ENCODE measurements at places on chromosomes 7 and 10. TPM values are rescaled to one million over a fixed set of nuclear protein-coding genes. Genes with fewer than 3 reads are reported as not detected.

The ADGRA1 gene
- 3.1 TPM for total RNA-seq

The PAPOLB gene
- 0.11 TPM for total RNA-seq

The STEAP4 gene
- total RNA-seq, result 297 TPM

GRCh38 chr10:129631006-129631405 lies 164.0 kb downstream of the MGMT start:
- no peak for DNase-seq
- H3K4me1 ChIP-seq, result no peaks in the 10 kb centered on the region
- no peaks in the 10 kb centered on the region for H3K27me3 ChIP-seq
- H3K27ac ChIP-seq, result no peak overlapping the region

GRCh38 chr10:88186335-88186734 lies 322.9 kb downstream of the PTEN start:
- peak overlapping the region; percentile 19 for H3K27ac ChIP-seq
- H3K4me1 ChIP-seq, result no peaks in the 10 kb centered on the region
- H3K4me3 ChIP-seq, result no peak overlapping the region
- no peaks in the 10 kb centered on the region for H3K36me3 ChIP-seq
- no peaks in the 10 kb centered on the region for H3K27me3 ChIP-seq

GRCh38 chr10:107687701-107688100 lies 523.2 kb upstream of the SORCS1 start:
- H3K36me3 ChIP-seq, result no peaks in the 10 kb centered on the region
- H3K27me3 ChIP-seq, result no peaks in the 10 kb centered on the region
- H3K27ac ChIP-seq, result no peak overlapping the region
- no peak overlapping the region for H3K4me3 ChIP-seq
- no peaks in the 10 kb centered on the region for H3K4me1 ChIP-seq

DNA sequence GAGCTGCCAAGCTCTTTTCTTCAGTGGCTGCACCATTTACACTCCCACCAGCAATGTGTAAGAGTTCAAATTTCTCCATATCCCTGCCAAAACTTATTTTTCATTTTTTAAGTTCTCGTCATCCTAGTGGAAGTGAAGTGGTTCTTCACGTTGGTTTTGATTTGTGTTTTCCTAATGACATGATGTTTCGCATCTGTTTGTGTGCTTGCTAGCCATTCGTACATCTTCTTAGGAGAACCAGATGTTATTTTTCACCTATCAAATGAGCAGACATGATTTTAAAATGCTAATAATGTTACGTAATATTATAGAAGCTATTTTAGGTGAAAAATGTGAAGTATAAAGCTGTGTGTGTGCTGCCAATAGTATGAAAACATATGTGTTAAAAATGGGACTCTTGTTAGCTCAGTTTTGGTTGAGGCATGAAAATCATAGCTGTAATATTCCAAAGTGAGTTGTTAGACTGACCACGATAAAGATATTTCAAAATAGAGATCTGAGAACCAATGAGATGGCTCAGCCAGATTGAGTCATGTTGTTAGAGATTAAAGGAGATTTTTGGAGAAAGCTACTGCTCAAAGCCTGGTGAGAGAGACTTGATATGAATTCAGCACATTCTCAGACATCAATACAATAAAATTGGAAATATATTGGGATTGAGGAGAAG lies 25.9 kb upstream of the GALNT11 start:
- no peaks in the 10 kb centered on the region for H3K36me3 ChIP-seq
- H3K4me1 ChIP-seq, result no peaks in the 10 kb centered on the region
- no peak overlapping the region for H3K4me3 ChIP-seq
- no peak for DNase-seq
- no peak overlapping the region for H3K27ac ChIP-seq
- no peaks in the 10 kb centered on the region for H3K27me3 ChIP-seq

DNA sequence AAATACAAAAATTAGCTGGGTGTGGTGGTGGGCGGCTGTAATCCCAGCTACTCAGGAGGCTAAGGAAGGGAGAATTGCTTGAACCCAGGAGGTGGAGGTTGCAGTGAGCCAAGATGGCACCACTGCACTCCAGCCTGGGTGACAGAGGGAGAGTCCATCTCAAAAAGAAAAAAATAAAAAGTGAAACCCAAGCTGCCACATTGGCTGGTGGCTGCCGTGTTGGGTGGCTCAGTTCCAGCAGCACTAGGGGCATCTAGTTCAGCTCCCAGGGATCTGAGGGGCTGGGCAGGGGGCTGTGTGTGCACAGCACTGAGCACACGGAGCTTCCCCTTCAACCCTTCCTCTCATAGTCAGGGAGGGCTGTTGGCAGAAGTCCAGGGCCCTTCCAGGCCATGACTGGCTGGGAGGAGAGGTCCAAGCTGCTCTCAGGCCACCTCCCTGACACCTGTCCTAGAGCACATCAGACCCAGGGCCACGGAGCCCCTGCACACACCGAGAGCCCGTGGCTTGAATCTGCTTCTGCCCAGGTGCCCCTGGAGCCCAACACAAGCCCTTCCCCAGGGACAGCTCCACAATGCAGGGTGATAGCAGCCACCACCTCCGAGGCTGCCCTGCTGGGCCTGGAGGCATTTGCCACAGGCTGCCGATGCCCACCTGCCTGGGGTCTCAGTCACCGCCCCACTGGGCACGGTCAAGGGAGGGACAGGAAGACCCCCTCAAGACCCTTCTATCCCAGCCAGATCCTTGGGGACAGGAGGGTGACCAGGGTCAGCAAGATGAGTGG lies 47.3 kb downstream of the YKT6 start:
- H3K27me3 ChIP-seq, result no peaks in the 10 kb centered on the region
- no peak overlapping the region for H3K27ac ChIP-seq
- H3K36me3 ChIP-seq, result no peaks in the 10 kb centered on the region
- no peaks in the 10 kb centered on the region for H3K4me1 ChIP-seq
- no peak for DNase-seq

The CCDC146 gene
- total RNA-seq, result 6.9 TPM

- no peaks in the 10 kb centered on the region for H3K36me3 ChIP-seq
- H3K27me3 ChIP-seq, result no peaks in the 10 kb centered on the region
- no peak for DNase-seq
- H3K27ac ChIP-seq, result no peak overlapping the region
Measured at GRCh38 chr10:14086596-14086995, 244.1 kb downstream of the FRMD4A start.

DNA sequence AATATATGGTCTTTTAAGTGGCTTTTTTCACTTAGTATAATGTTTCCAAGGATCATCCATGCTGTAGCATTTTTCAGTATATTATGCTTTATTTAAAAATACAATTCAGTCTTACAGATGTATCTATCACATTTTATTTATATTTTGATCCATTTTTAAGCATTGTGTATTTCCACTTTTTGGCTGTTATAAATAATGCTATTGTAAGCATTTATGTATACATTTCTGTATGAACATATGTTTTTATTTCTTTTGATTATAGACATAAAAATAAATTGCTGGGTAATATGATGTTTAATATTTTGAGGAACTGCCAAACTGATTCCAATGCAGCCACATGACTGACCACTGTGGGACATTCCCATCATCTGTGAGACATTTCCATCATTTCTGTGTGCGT lies 1662.0 kb downstream of the REEP3 start:
- H3K27me3 ChIP-seq, result no peaks in the 10 kb centered on the region
- no peak overlapping the region for H3K27ac ChIP-seq
- no peak for DNase-seq
- no peaks in the 10 kb centered on the region for H3K36me3 ChIP-seq
- no peaks in the 10 kb centered on the region for H3K4me1 ChIP-seq

- no peak for DNase-seq
- H3K27me3 ChIP-seq, result no peaks in the 10 kb centered on the region
- H3K27ac ChIP-seq, result no peak overlapping the region
- H3K4me1 ChIP-seq, result peaks cover 44% of the 10 kb centered on the region
- H3K36me3 ChIP-seq, result no peaks in the 10 kb centered on the region
Measured at GRCh38 chr7:55088620-55089019, 69.8 kb downstream of the EGFR start.

The KDM7A gene
- 4.8 TPM for total RNA-seq

DNA sequence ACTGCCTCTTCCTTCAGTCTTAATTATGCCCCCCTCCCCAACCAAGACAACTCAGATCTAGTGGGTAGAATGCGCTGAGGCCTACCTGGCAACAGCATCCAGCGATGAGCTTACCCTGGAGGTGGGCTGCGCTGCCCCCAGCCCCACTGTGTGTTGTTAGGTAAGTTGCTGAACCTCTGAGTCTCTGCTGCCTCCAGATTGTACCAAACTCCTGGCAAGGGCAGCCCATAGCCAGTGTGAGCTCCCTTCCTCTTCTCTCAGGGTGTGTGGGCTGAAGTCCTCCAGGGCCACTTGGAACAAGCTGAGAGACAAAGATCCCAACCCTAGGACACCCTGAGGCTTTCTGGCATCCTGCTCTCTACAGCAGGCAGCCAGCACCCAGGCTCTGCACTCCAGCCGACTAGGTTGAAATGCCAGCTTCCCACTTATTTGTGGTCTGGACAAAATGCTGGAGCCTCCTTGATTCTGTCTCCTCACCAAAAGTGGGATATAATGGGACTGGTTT lies 135.3 kb downstream of the ARHGAP22 start:
- H3K4me1 ChIP-seq, result peaks cover 3% of the 10 kb centered on the region
- no peaks in the 10 kb centered on the region for H3K36me3 ChIP-seq
- DNase-seq, result peak; percentile 10
- H3K4me3 ChIP-seq, result no peak overlapping the region
- H3K27ac ChIP-seq, result no peak overlapping the region
- H3K27me3 ChIP-seq, result no peaks in the 10 kb centered on the region

GRCh38 chr7:155694851-155695250 lies 50.4 kb downstream of the RBM33 start:
- no peak for DNase-seq
- no peak overlapping the region for H3K4me3 ChIP-seq
- H3K36me3 ChIP-seq, result no peaks in the 10 kb centered on the region
- H3K27me3 ChIP-seq, result no peaks in the 10 kb centered on the region
- no peak overlapping the region for H3K27ac ChIP-seq
- H3K4me1 ChIP-seq, result peaks cover 6% of the 10 kb centered on the region

DNA sequence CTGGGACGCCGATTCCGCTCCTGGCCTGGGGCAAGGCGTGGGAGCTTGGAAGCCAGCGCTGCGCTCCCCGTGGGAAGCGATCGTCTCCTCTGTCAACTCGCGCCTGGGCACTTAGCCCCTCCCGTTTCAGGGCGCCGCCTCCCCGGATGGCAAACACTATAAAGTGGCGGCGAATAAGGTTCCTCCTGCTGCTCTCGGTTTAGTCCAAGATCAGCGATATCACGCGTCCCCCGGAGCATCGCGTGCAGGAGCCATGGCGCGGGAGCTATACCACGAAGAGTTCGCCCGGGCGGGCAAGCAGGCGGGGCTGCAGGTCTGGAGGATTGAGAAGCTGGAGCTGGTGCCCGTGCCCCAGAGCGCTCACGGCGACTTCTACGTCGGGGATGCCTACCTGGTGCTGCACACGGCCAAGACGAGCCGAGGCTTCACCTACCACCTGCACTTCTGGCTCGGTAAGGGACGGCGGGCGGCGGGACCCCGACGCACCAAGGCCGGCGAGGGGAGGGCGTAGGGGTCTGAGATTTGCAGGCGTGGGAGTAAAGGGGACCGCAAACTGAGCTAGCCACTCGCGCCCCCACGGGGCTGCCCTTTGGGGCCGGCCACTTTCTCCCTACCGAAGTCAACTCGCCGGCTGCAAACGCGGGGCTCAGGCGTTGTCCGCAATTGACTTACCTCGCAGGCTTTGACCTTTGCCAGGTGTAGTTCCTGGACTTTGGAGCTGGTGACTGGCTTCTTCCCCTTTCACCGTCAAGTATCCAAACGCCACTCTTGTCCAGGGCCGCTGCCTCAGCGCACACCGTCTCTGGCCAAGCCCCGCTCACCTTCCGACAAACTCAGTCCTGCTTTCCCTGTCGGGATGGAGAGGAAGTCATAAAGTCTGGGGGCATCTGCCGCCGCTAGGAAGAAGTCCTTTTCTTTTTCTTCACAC lies at the start of gene SCIN:
TSS of gene SCIN (plus strand) at position 187 of the 928 bp plus-strand sequence. CDS start at position 254, 67 bp downstream.
- DNase-seq, result peak; percentile 25
- H3K36me3 ChIP-seq, result no peaks in the 10 kb centered on the region
- no peaks in the 10 kb centered on the region for H3K4me1 ChIP-seq
- no peak within 1 kb of the TSS for H3K4me3 ChIP-seq

DNA sequence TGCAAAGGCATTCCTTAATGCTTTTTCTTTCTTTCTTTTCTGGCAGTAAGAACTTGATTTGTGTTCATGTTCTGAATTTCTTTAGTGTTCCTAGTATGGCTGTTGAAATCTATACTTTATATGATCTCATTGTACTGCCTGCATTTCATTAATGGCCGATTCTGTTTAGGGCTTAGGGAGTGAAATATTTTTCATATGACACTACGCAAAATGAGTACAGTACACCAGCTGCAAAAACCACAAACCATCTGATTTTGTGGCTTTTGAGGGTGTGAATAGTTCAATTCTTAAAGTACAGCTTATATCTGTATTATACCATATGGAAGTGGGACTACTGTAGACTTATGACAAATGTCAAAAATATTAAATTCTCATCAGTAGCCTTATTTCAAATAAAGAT lies 69.1 kb upstream of the FOXP2 start:
- no peaks in the 10 kb centered on the region for H3K4me1 ChIP-seq
- no peak overlapping the region for H3K27ac ChIP-seq
- no peak overlapping the region for H3K4me3 ChIP-seq

- no peaks in the 10 kb centered on the region for H3K27me3 ChIP-seq
- peak overlapping the region; percentile 44 for H3K27ac ChIP-seq
- no peaks in the 10 kb centered on the region for H3K36me3 ChIP-seq
- H3K4me3 ChIP-seq, result no peak overlapping the region
- H3K4me1 ChIP-seq, result no peaks in the 10 kb centered on the region
- no peak for DNase-seq
Measured at GRCh38 chr7:152137476-152138025, 112.1 kb downstream of the GALNT11 start.

The MKX gene
- total RNA-seq, result 1.8 TPM

DNA sequence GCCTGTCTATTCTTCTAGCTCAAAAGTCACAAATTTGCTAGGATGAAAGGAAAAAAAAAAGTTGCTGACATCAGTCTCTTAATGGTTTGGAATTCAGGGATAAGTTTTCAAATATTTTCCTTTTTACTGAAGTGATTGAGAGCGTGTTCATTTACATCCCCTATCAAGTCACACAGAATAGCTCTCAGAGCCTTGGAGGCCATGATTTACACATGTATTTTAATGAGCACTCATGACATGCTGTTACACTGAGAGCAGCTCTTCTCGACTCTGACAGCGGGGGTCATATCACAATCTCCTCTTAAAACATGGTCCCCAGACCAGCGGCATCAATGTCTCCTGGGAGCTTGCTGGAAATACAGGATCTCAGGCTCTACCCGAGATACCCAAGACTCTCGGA lies 232.7 kb downstream of the POU6F2 start:
- no peak overlapping the region for H3K27ac ChIP-seq
- H3K36me3 ChIP-seq, result no peaks in the 10 kb centered on the region
- H3K27me3 ChIP-seq, result no peaks in the 10 kb centered on the region
- no peaks in the 10 kb centered on the region for H3K4me1 ChIP-seq
- DNase-seq, result no peak
- H3K4me3 ChIP-seq, result no peak overlapping the region
